ENCODE measurements at places on chromosomes 3 and 15.

- no peak for DNase-seq
Observed at GRCh38 chr3:141106842-141107241, 55.7 kb downstream of the SPSB4 start.

GRCh38 chr15:88745696-88746095 lies 57.5 kb upstream of the ACAN start:
- no peak for DNase-seq

- DNase-seq: no peak
Observed at GRCh38 chr3:71565316-71565715, 18.2 kb downstream of the FOXP1 start.

- no peak for DNase-seq
Observed at GRCh38 chr3:134993011-134993410, 198.0 kb downstream of the EPHB1 start.

DNA sequence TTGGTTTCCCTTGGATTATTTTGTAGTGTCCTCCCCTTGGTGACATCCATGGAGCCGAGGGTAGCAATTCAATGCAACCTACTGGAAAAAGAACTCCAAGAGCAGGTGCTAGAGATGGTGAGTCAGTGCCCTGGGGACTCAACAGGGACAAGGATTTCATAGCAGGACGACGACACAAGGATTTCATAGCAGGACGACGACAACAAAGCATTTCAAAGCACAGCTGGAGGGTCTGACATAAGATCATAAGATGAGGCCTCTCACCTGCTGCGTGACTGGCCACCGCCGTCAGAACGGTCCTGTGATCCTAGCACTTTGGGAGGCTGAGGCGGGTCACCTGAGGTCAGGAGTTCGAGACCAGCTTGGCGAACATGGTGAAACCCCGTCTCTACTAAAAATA lies 22.5 kb downstream of the NRROS start:
- DNase-seq: no peak

GRCh38 chr15:33084661-33085060 lies 109.9 kb downstream of the FMN1 start:
- no peak for DNase-seq

DNA sequence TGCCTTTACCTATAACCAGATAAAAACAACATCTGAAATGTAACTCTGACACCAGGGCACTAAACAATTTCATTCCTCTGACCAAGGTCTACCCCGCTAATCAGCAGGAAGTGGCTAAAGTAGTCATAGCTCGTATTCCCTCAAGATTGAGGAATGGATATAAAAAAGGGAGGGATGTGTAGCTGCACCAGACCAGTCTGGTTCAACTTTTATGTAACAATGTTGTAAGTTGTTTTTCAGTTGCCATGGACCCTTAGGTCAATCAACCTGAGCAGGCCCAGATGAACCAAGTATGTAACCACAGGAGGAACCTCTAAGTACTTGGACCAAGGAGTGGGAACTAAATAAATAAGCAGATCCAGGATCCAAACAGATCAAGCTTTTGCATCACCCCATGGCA lies 28.4 kb upstream of the IFT57 start:
- DNase-seq: no peak

DNA sequence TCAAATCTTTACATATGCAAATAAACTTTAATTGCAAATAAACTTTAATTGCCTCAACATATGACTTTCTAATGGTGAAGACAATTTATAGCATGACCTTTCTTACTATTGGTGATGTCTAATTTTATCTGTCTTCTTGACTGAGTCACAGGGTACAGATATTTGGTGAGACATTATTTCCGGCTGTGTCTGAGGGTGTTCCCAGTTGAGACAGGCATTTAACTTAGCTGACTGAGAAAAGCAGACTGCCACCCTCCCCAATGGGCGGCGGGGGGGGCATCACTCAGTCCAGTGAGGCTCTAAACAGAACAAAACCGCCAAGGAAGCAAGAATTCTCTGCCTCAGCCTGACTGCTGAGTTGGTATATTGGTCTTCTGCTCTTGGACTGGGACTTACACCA lies 160.0 kb downstream of the TBL1XR1 start:
- DNase-seq: no peak

GRCh38 chr3:39025222-39025970 lies 26.3 kb downstream of the SCN11A start:
- no peak for DNase-seq
